T-helper 22 cell (primary cell): ENCODE measurements at places on chromosomes 13 and 19.

GRCh38 chr13:76226941-76227340, 590.8 kb downstream of the LMO7 start:
- no peak for DNase-seq

DNA sequence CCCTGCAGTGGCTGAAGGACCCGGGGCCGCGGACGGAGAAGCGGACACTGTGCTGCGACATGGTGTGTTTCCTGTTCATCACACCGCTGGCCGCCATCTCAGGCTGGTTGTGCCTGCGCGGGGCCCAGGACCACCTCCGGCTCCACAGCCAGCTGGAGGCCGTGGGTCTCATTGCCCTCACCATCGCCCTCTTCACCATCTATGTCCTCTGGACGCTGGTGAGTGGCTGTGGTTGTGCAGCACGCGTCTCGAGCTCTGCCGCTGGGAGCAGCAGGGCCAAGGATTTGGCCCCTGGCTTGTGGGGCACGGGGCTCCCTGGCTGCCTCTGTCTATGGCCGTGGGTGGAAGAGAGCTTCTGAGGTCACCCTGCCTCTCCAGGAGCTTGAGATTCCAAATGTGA, 14.1 kb upstream of the HNRNPM start:
- no peak for DNase-seq

DNA sequence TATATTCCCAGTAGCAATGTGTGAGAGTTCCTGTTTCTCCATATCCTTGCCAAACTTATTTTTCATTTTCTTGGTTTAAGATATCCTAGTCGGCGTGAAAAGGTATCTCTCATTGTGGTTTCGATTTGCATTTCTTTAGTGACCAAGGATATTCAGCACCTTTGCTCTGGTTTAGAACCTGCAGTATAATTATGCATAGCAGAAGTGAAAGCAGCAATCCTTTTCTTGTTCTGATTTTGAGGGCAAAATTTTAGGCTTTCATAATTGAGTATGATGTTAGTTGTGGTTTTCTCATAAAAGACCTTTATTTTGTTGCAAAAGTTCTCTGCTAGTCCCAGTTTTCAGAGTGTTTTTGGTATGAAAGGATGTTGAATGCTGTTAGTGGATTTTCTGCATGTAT, 491.0 kb downstream of the FGF9 start:
- DNase-seq, result no peak

DNA sequence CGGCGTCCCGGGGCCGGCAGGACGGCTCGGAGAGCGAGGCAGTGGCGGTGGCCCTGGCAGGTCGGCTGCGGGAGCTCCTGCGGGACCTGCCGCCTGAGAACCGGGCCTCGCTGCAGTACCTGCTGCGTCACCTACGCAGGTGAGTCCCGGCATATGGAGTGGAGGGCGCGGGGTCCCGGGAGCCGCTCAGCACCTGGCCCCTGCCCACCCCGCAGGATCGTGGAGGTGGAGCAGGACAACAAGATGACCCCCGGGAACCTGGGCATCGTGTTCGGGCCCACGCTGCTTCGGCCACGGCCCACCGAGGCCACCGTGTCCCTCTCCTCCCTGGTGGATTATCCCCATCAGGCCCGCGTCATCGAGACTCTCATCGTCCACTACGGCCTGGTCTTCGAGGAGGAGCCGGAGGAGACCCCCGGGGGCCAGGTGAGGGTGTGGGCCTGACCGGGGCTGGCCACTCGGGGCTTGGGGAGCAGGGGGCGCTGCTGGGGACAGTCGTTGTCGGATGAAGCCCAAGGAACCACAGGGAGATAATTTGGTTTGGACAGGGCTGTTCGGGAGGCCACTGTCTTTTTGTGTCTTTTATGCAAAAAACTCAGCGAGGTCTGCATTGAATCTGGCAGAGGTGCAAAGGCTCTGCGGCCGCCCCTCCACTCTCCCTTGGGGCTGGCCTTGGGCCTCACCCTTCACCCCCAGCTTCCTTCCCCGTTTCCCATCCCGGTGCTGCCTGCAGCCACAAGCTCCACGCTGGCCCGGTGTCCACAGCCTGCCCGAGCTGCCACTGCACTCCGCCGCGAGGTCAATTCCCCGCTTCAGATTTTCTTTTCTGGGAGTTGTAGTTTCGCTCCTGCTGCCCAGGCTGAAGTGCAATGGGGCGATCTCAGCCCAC, 12.0 kb downstream of the POLR2E start:
- DNase-seq, result no peak

- no peak for DNase-seq
Observed at GRCh38 chr19:10683064-10683426, 18.2 kb upstream of the QTRT1 start.

DNA sequence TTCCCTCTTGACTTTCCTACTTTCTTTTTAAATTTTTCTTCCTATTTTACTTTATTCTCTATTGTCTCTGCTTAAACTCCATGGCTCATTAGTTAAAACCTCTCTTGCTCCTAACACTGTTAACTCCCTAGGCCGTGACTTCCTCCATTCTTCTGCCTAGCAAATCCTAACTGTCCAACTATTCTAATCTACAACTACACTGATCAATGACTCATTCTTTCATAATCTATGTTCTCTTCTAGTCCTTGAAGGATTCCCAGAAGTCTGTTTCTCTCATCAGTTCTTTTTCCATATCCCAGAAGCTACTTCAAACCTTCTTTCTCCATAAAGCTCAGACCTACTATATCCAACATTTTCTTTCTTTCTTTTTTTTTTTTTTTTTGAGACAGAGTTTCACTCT, 66.9 kb downstream of the MICU2 start:
- DNase-seq, result no peak

DNA sequence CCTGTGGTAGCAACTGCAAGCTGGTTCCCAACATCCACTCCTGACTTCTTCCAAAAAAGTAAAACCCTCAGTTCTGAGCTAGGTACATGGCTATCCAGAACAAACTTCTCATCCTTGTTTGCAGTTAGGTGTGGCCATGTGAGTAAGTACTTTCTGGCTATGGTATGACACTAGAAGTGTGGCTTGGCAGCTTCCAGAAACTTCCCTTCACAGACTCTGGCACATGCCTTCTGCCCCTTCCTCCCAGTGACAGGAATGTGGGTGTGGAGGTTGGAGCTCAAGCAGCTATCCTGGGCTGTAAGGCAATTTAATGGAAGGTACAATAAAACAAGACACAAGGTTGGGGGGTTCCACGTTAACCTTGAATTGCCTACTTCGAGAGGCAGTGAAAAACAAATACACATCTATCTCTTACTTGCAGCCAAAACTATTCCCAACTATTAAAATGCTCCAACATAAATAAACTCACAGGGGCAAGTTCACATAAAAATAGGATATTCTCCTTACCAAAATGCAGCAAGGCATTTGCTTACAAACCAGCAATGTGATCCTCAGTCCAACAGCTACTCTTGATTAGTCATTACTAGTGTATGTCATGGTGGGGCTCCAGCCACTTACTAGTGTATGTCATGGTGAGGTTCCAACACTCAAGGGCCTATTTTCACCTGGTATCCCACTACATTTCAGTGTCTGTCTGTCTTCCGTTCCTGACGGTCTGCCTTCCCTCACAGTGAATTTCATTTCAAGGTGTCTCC, 3.1 kb downstream of the SMG9 start:
- no peak for DNase-seq

GRCh38 chr13:19634256-19634740, 839 bp downstream of the MPHOSPH8 start:
- peak; percentile 2 for DNase-seq

DNA sequence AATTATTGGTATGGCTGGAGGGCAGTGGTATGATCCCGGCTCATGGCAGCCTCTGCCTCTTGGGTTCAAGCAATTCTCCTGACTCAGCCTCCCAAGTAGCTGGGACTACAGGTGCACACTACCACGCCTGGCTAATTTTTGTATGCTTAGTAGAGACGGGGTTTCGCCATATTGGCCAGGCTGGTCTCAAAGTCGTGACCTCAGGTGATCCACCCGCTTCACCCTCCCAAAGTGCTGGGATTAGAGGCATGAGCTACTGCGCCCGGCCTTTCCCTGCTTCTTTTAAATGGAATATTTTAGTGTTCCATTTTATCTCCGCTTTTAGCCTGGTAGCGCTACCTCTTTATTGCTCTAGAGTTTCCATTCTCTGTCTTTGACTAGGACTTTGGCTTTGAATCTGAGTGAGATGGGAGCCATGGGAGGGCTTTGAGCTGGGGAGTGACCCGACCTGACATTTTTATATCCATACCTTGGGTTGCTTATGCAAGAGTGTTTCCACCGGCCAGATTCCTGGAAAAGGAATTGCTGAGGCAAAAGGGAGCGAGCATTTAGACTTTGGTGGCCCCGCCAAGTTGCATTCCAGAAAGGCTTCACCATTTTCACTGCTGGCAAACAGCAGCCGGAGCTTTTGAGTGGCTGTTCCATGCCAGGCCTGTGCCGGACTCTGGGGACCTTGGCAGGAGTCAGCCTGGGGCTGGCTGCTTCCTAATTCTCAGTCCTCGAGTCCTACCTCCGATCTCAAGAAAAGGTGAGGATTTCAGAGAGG, 22.9 kb downstream of the BICRA start:
- DNase-seq, result no peak

GRCh38 chr19:10285393-10285792, 1.4 kb upstream of the ICAM4 start:
- no peak for DNase-seq

DNA sequence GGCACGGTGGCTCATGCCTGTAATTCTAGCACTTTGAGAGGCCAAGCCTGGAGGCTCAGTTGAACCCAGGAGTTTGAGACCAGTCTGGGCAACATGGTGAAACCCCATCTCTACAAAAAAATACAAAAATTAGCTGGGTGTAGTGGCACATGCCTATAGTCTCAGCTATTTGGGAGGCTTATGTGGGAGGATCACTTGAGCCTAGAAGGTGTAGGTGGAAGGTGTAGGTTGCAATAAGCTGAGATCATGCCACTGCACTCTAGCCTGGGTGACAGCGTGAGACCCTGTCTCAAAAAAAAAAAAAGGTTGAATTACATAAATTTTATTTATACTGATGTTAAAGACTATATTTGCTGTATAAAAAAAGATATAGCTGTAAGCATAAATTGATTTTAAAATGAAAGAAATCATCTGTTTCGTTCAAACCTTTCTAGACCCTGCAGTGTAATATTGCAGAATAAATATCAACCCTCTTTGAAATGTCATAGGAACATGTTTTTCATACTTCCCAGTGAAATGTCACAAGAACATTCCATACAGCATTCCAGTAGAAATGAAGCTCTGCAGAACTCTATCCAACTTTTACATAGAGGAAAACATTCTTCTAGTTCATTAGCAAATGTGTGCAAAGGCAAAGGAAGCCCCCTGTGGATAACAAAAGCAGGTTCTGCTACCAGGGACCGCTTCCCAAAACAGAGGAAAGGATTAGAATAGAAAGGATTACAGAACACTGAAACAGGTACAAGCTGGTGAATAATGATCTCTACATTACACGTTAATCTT, 76.0 kb downstream of the CAB39L start:
- DNase-seq, result no peak

GRCh38 chr13:109795011-109795410, 8.6 kb upstream of the IRS2 start:
- no peak for DNase-seq

DNA sequence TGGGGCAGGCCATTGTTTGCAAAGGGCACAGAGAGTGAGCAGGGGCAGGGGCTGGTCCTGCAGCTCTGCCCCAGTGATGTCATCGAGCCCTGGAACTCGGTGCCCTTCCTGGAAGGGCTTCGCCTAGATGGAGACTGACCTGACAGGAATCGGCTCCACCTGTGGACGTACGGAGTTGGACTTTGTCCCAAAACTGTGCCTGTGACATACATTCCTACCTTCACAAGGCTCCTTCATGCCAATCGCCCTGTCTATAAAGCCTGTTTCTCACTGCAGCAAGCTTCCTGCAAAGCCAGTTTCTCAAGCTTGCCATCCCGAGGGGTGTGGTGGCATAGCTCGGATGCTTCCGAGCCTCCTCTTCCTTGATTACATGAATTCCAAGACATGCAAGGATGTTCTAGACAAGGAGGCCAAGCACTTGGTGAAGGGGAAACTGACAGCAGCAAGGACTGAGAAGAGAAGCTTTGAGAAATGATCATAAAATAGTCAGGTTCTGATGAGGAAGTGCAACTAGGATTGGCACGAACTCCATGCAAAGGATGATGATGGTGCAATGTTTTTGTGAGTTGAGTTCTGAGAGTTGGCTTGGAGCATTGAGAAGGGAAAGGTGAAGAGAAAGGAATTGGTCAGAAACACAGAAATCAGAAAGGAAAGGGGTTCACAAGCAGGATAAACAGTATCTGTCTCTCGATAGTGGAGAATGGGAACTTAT, 73.6 kb upstream of the STK24 start:
- DNase-seq, result no peak
